Activated CD4-positive, alpha-beta T cell treated with anti-CD3 and anti-CD28 coated beads, Interleukin-2, amount 50 U/mL, for 24 hours (primary cell): ENCODE measurements at places on chromosomes 4 and X.

DNA sequence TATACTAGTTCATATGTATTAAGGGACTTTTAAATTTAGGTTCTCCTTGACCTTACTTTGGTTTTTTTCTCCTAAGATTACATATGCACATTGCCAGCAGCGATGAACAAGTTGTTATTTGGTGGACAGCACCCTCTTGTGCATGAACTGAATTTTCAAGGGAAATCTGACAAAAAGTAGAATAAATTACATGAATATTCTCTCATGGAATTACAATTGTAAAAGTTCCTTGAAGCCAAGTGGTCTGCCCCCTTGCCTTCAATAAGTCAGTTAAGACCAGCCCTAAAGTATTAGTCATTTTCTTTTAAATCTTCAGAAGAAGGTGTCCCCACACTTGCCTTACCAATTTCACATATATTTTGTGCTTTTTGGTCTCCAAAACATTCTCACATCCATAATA lies 30.7 kb upstream of the SMARCA5 start:
- no peak for DNase-seq

GRCh38 chr4:107994894-107995293 lies 5.2 kb downstream of the HADH start:
- no peak for DNase-seq

DNA sequence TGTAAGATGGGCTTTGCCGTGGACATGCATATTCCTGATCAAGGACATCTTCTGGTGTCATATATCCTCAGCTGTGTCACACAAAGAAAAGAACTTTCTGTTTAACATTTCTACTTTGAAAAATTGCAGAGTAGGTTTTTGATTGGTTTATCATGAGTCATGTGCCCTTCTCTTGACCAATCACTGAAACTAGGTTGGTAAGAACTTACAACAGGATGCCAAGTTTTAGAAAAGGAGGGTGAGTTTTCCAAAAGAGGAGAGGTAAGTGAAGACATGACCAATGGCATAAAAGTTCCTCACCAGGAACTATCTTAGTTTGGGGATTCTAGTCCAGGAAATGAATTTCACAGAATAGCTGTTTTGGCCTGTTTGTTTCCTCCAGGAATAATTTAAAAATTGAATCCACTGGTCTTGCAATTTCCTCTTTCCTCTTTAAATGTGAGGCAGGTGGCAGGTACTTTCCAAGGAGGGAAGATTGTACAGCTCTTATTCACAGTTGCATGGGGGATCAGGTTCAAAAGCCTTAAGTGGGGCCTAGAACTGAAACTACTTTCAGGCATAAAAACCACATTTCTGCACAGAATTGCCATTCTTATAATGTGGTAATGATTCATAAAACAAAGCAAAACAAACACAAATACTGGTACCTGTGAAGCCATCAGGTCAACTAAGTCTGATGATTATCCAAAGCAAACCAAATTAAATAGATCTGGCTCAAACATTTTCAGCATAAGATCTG lies 1114.5 kb upstream of the LCORL start:
- no peak for DNase-seq

DNA sequence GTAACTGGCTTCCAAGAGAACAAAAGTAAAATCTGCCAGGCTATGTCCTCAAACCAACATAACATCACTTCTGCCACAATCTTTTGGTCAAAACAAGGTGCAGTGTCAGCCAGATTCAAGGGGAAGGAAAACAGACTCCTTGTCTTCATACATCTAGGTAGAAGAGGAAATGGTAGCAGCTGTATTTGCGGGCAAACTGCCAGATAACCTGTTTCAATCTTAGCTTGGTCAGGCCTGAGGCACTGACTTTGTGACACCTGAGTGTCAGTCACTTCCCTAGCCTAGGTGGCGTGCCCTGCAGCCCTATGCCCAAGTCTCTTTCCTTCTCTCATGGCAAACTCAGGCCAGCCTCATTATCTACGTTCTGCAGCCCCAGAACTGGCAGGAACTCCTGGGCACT lies 146.2 kb upstream of the JADE1 start:
- no peak for DNase-seq

- DNase-seq = no peak
Measured at GRCh38 chr4:89303814-89304388, 3.7 kb downstream of the GPRIN3 start.

DNA sequence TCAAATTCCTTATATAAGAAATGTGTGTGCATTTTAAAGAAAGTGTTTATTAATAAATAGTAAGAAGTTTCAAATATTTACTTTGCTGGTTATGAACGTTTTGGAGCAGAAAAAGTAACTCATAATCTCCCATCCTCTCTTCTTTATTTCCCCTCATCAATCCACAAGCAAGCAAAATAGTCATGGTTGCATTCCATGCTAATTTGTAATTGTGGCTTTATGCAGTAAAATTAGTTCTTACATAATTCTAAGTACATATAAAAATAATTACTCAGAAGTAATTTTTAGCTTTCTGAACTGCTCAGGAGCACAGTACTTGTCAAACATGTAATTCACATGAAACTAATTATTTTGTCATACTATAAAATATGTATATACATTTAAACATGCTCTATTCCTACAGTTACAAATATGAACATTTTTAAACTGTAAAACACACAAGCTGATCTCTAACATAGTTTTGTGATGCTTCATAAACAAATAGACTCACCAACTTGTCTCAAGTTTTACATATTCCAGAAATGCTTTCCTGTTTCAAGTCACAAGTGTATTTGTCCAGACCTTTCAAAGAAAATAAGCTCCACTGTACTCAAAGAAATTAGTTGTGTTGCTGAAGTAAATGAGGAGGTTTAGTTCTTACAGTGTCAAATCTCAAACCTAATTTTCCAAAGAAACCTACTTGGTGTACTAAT lies 218.9 kb downstream of the PABPC4L start:
- no peak for DNase-seq

- DNase-seq = no peak
Measured at GRCh38 chr4:175953960-175954521, 111.6 kb upstream of the WDR17 start.

DNA sequence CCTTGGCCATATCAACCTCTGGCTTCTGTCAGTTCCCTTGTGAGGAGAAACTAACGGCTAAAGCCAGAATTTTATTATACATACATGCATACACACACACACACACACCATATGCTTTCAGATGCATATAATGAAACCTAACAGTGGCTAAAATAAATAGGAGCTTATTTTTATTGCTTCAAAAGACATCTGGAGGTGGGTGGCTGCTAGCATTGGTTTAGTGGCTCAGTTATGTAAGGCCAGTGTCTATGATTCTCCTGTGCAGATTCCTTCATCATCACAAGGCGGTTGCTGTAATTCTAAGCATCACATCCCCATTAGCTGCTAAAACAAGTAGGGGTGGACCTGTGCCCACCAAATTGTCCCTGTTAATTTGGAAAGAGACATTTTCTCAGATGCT lies 110.8 kb downstream of the MAPK10 start:
- DNase-seq = no peak

DNA sequence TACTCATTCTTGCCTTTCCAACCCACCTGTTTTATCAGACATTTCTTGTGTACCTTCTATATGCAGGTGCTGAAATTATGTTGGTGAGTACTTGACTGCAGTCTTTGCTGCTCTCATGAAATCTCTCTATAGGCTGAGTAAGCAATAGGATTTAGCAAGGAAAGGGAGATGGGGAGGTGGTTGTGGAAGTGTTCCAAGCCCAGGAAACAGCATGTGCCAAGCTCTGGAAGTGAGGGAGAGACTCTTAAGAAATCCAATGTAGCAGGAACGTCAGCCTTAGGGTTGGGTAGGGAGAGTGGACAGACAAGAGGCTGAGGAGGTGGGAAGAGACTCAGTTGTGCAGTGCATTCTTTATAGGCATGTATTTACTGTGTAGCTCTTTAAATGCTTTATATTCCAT lies 5.6 kb downstream of the SEPTIN11 start:
- no peak for DNase-seq

- DNase-seq = no peak
Measured at GRCh38 chr4:67765401-67765800, 11.2 kb upstream of the GNRHR start.

GRCh38 chrX:132953354-132953753 lies 5.1 kb downstream of the HS6ST2 start:
- DNase-seq = no peak

- no peak for DNase-seq
Measured at GRCh38 chr4:142961866-142962265, 115.8 kb upstream of the INPP4B start.

GRCh38 chr4:577499-578450 lies 1.7 kb upstream of the TMEM271 start:
- DNase-seq = peak; percentile 11
